ENCODE measurements at places on chromosomes 11 and 22. TPM values are rescaled to one million over a fixed set of nuclear protein-coding genes. Genes with fewer than 3 reads are reported as not detected.

GRCh38 chr11:62914416-62914815 is 6.7 kb downstream of the CHRM1 start:
- no peak for DNase-seq

- no peak for DNase-seq
Measured at GRCh38 chr22:45329530-45329936, 19.8 kb downstream of the FAM118A start.

- DNase-seq, result no peak
Measured at GRCh38 chr22:45516923-45517675, 14.4 kb downstream of the FBLN1 start.

- DNase-seq, result no peak
Measured at GRCh38 chr22:46000081-46001027, 23.4 kb upstream of the WNT7B start.

GRCh38 chr22:44535362-44536095 is 37.5 kb upstream of the RTL6 start:
- DNase-seq, result no peak

- no peak for DNase-seq
Measured at GRCh38 chr22:39710380-39711150, 140.0 kb downstream of the CACNA1I start.

- DNase-seq, result no peak
Measured at GRCh38 chr11:10385696-10386095, 69.4 kb upstream of the AMPD3 start.

GRCh38 chr11:70201882-70202861 is 924 bp upstream of the FADD start:
- DNase-seq, result no peak

DNA sequence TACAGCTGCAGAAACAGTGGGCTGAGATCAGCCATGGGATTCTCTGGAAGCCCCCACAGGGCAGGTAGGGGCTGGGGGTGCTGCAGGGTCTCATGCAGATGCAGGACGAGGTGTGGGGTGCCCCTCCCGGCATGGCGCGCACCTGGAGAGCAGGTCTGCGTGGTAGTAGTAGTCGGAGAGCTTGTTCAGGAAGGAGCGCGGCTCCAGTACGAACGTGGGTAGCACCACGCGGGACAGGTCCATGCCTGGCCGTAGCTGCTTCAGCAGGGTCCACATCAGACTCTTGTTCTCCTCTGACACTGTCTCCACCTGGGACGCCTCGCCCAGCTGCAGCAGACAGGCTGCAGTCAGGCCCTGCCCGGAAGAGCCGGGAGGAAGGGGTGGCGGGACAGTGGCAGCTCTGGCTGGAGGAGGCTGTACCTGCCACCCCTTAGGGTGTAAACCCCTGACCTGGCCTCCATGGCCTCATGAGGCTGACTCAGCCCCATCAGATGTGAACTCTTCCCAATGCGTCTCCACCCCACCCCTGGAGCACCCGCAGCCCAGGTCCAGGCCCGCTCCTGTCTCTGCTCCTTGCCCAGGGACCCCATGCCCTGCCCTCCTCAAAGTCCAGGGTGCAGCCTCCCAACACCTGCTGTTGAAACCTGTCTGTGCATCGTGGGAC is 47.0 kb upstream of the CARS1 start:
- no peak for DNase-seq

DNA sequence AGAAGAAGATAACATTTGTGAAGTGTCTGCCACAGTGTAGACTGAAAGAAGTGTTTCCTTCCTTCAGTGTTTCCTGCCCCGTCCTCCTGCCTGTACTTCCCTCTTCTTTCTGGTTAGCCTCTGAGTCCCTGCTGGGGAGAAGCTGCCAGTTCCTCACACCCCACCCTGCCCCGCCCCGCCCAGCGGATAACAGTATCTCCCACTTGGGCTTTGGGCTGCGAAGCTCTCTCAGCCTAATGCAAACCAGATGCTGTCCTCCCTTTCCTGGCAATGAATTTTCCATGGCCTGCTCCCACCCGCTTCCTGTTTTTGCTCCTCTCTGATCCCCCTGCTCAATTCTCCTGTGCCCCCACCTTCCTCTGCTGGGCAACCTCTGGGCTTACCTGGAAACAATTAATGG is 5.2 kb upstream of the RAB3IL1 start:
- DNase-seq, result no peak

DNA sequence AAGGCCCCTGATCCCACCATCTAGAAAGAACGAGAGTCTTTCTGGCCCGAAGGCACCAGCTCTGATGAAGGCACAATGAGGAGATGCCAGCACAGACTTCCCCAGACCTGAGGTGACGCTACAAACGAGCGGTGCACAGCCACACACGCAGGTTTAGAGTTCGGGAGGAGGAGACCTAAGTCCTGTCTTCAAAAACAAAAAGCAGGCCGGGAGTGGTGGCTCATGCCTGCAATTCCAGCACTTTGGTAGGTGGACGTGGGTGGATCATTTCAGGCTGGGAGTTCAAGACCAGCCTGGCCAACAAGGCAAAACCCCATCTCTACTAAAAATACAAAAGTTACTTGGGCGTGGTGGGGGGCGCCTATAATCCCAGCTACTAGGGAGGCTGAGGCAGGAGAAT is 9.5 kb downstream of the LTO1 start:
- DNase-seq, result no peak

- DNase-seq, result peak; percentile 71
Measured at GRCh38 chr11:87463486-87464102, 425.9 kb downstream of the TMEM135 start.

DNA sequence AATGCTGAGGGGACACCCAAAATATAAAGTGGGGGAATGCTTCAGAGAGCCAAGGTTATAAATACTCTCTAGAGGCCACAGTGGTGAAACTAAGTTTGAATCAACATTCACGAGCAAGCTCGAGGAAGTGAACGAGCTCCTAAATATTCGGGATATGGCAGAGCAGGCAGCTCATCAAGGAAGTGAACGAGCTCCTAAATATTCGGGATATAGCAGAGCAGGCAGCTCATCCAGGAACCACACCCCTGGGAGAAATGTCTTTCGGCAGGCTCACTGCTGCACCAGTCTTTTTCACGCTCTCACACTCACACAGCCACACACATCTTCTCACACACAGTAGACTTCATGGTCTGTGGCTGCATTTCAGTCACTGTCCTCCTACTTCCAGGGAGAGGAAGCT is 787.5 kb downstream of the OPCML start:
- DNase-seq, result no peak

DNA sequence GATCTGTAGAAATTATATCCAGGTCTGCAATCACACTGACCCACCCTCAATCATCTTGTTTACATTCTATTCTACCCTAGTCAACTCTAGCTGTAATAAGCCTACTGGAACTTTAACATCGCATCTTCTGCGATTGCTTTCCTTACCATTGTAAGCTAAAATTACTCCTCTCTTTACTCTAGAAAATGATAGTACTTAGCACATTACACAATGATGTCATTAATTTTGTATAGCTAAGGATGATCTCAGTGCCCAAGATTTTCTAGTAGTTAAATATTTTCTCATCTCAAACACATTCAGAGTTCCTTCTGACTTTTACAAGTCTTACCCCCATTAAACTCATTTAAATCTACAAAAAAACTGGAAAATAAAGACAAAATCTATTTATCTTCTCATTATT is 39.6 kb upstream of the CTSC start:
- no peak for DNase-seq

DNA sequence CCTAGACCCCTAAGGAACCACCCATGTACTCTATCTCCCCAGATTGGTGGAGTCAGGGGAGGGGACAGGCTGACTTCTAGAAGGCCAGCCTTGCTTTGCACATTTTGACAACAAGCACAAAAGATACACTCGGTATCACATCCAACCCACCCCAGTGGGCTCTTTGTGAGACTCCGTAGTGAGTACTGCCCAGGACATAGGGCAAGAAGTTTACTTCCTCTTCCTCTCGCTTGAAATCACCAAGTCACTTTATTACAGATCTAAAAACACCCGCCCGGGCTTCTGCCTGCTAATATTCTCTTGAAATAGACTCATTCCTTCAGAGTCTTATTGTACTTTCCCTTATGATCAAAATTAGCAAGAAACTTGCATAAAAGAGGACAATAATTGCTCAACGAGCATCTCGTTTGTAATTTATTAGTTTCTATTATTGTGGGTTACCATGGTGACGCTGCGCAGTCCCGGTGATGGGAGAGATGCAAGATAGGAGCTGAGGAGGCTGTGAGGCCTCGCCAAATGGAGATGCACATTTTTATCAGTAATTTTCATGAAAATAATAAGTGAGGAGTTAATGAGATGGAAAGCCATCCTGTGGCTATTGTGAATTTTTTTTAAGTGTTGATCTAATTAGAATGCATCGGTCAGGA is 96.9 kb downstream of the FEZ1 start:
- no peak for DNase-seq

- DNase-seq, result no peak
Measured at GRCh38 chr11:128424271-128424711, 163.1 kb downstream of the ETS1 start.

- DNase-seq, result no peak
Measured at GRCh38 chr11:95831198-95831883, 41.0 kb downstream of the CEP57 start.

Gene CHRNA10
- 3.3 TPM for total RNA-seq

Gene ANO1
- not detected for total RNA-seq

Gene PLAAT3
- 0.70 TPM for total RNA-seq

Gene ART5
- total RNA-seq, result not detected

Data from OCI-LY7 (cell line).